Progenitor cell of endocrine pancreas (in vitro differentiated cells): ENCODE measurements at places on chromosomes 16 and 17.
A peak's percentile ranks its signal among the peaks of the same experiment; 100 is the strongest.

DNA sequence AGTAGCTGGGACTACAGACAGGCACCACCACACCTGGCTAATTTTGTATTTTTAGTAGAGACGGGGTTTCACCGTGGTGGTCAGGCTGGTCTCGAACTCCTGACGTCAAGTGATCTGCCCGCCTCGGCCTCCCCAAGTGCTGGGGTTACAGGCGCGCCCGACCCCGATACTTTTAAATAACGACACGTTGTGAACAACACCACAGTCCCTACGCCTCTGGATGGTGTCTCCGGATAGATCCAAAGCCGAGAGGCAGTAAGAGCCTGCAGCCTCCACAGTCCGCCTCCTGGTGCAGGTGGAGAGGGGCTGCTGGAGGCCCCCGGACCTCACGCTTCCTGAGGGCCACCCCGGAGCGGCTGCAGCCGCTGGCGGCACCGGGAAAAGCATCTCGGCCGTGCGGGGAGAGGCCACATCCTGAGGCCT lies 741 bp upstream of the TLCD3A start:
- no peak for DNase-seq

GRCh38 chr17:60933739-60934138 lies 256.1 kb downstream of the BCAS3 start:
- DNase-seq: no peak

- DNase-seq: no peak
Measured at GRCh38 chr17:75159196-75160031, 5.1 kb upstream of the JPT1 start.

- DNase-seq: no peak
Measured at GRCh38 chr17:38746849-38747462, 1.2 kb downstream of the PCGF2 start.

GRCh38 chr17:12074346-12074745 lies 53.7 kb downstream of the MAP2K4 start:
- no peak for DNase-seq

DNA sequence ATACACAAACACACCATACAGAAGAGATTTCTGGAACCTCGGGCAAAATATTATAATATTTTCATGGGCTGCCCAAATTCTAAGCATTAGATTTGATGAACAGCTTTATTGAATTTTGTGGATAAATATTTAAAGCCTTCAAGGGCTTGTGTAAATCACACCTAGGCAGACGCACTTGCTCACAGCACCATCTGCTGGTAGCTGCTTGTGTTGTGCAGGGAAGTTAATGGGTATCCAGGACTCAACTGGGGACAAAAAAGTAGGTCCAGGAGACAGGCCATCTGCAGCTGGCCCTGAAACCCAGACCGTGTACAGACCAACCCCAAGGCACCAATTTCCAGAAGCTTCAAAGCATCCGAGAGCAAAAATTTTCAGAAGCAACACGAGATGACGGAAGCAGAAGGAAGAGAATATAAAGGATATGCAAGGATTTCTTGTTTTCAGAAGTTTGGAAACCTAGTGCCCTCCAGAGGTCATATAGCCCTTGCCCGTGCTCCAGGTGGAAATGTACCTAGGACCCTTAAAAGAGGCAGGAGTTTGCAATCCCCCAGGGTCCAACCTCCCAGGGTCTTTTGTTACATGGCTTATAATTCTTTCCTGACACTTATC lies 140.0 kb downstream of the CHD9NB start:
- DNase-seq: peak; percentile 61

GRCh38 chr17:1746975-1747543 lies 4.4 kb downstream of the SERPINF2 start:
- DNase-seq: no peak

GRCh38 chr17:63928966-63929695 lies 3.0 kb downstream of the CD79B start:
- no peak for DNase-seq

DNA sequence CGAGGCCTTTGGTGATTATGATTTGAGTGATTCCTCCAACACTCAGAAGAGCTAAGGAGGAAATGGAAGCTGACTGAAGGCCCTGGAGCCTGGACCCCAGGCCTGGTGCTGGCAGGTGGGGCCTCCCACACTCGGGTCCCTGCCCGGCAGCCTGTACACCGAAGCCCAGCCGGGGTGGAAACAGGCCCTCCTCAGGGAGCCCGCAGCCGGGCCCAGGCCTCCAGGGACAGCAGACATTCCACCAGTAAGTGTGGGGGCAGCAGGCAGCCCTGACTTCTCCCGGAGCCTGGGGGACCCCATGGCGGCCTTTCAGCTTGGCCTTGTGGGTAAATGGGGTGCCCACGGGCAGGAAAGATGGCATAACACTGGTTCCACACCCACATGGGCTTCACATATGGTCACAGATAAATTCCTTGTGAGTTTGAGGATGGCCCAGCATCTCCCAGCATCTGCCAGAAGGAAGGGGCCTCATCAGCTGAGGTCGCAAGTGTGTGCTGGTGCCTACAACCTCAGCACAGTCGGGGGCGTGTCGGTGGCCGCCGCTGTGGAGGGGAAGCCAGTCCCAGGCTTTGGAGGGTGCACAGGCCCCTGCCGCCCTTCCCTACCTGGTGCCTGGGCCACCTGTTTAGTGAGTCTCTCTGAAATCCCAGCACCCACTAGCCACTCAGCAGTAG lies 29.2 kb upstream of the SLC38A10 start:
- no peak for DNase-seq

- DNase-seq: no peak
Measured at GRCh38 chr16:54359081-54359480, 72.5 kb upstream of the IRX3 start.

GRCh38 chr17:8225813-8226535 lies 15.6 kb upstream of the AURKB start:
- no peak for DNase-seq

GRCh38 chr17:73792994-73793393 lies 148.7 kb upstream of the SDK2 start:
- no peak for DNase-seq

DNA sequence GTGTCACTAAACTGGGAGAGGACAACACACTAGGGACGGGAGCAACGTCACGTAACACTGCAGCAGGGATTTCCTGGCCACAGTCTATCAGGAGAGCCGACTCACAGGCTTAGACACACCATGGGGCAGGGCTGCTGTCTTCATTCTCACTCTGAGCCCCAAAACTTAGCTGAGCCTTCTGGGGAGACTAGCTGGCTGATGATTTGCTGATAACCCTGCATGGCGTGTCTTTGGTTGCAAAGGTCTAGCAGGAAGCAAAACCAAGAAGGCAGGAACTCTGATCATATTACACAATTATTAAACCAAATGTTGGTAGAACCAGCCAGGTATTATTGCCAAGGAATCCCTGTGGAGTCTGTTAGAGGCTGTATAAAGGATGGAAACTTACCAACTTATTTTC lies 345.0 kb downstream of the SLC39A11 start:
- DNase-seq: no peak

DNA sequence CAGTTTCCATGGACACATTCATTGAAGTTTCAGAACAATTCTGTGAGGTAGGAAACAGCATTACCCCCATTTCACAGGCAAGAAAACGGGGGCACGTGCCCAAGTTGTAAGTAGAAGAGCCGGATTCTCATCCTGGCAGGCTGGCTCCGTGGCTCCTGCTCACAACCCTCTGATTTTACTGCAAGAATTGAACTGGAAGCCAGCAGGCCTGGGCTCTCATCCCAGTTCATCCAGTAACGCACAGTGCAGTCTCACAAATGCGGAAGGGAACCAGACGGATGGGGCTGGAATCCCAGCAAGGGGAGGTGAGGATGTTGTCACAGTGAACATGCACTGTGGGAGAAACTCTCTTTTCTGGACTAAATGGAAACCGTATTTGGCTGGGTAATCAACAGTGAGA lies 40.7 kb upstream of the DOC2B start:
- no peak for DNase-seq

DNA sequence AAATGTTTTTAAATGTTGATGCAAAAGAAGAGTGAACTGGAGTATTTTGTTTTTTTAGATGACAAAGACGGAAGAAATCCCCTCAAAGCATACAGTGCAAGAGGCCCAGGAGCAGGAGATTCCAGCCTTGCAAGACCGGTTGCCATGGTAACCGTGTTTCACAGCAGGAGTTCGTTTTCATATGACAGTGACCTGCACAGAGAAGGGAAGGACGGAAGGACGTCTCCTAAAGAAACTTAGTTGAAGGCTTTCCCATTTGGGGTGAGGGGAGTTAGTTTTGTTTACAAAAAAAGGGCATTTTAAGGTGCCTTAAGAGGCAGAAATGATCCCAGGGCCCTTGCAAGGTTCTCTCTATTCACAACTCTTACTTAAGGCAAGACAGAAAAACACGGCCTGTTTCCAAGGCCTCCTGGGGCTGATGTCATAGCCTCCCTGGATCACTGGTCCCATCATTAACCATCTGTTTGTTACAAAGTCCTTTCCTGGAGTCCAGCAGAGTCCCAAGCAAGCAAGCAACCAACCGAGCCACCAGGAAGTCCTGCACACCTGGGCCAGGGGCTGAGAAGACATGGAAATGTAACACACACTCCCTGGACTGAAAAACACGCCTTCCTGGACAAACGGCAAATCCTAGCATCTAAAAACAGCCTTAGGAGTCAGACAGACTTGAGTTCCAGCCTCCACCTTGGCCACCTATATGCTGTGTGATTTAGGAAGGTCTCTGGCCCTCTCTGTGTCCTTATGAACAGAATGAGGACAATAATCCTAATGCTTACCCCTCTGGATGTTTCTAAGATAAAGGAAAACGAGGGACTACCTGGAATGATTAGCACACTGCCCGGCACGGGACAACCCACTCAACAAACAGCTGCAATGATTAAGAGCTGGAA lies 30.3 kb upstream of the RPH3AL start:
- no peak for DNase-seq
